ENCODE measurements at places on chromosomes 2 and 18. TPM values are rescaled to one million over a fixed set of nuclear protein-coding genes. Genes with fewer than 3 reads are reported as not detected.

Gene BCL11A
- total RNA-seq, result 0.19 TPM

Gene CYP26B1
- total RNA-seq, result 0.19 TPM

Gene FAM237A
- not detected for total RNA-seq

Gene ACMSD
- total RNA-seq, result 0.28 TPM

Gene RAB17
- total RNA-seq, result 0.19 TPM

Gene SPP2
- not detected for total RNA-seq

Gene GPR35
- total RNA-seq, result 0.85 TPM
